WTC11 (cell line): ENCODE measurements at places on chromosomes 5 and 9. TPM values are rescaled to one million over a fixed set of nuclear protein-coding genes. Genes with fewer than 3 reads are reported as not detected.

SNCB gene
- total RNA-seq, result 6.8 to 13.4 TPM (median 9.6 TPM) in 3 replicates

SLC6A7 gene
- 0.04 TPM in 1 of 3 replicates, not detected in the others for total RNA-seq

F2RL2 gene
- total RNA-seq, result 0.11 TPM in 1 of 3 replicates, not detected in the others

TMEM174 gene
- not detected in 3 replicates for total RNA-seq

THBS4 gene
- total RNA-seq, result 11.8 to 21.2 TPM (median 18.4 TPM) in 3 replicates

SEMA4D gene
- total RNA-seq, result 60.5 to 67.8 TPM (median 65.2 TPM) in 3 replicates

- no peak for DNase-seq
- no peak overlapping the region for H3K27ac ChIP-seq
- peaks cover 15% of the 10 kb centered on the region for H3K4me1 ChIP-seq
- H3K36me3 ChIP-seq, result no peaks in the 10 kb centered on the region
- peak overlapping the region; percentile 81 for H3K4me3 ChIP-seq
- H3K27me3 ChIP-seq, result peaks cover 60% of the 10 kb centered on the region
Measured at GRCh38 chr9:132160802-132161742, 786 bp upstream of the NTNG2 start.

- H3K4me3 ChIP-seq, result no peak overlapping the region
- H3K27ac ChIP-seq, result no peak overlapping the region
- H3K27me3 ChIP-seq, result peaks cover 6% of the 10 kb centered on the region
- H3K4me1 ChIP-seq, result peaks cover 33% of the 10 kb centered on the region
- no peaks in the 10 kb centered on the region for H3K36me3 ChIP-seq
Measured at GRCh38 chr5:127957183-127957582, 126.4 kb upstream of the SLC12A2 start.

- peaks cover 53% of the 10 kb centered on the region for H3K4me1 ChIP-seq
- H3K36me3 ChIP-seq, result peaks cover 3% of the 10 kb centered on the region; the same call in 1 of the 2 replicates
- peak overlapping the region; percentile 87 for H3K4me3 ChIP-seq
- peak; percentile 53 for DNase-seq
- H3K27ac ChIP-seq, result peak overlapping the region; percentile 98
- H3K27me3 ChIP-seq, result peaks cover 14% of the 10 kb centered on the region
Measured at GRCh38 chr9:110047955-110048402, 160.0 kb downstream of the C9orf152 start.

DNA sequence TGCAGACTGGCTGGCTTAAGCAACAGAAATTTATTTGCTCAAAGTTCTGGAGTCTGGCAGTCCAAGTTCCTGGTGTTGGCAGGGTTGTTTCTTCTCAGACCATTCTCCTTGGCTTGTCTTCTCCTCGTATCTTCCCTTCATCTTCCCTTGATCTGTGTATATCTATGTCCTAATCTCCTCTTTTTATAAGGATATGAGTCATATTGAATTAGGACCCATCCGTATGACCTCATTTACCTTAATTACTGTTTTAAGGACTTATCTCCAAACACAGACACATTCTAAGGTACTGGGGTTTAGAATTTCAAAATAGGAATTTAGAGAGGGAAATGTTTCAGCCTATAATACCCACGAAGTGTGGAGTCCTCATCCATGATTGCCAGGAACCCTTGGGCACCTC, 13.1 kb upstream of the LPAR1 start:
- no peak overlapping the region for H3K27ac ChIP-seq
- no peak for DNase-seq
- H3K4me1 ChIP-seq, result no peaks in the 10 kb centered on the region
- H3K27me3 ChIP-seq, result no peaks in the 10 kb centered on the region
- H3K4me3 ChIP-seq, result no peak overlapping the region
- H3K36me3 ChIP-seq, result no peaks in the 10 kb centered on the region

- H3K4me1 ChIP-seq, result peaks cover 15% of the 10 kb centered on the region
- peak within 1 kb of the TSS; percentile 47 for H3K4me3 ChIP-seq
- peak; percentile 85 for DNase-seq
- no peak within 1 kb of the TSS for H3K27ac ChIP-seq
- H3K27me3 ChIP-seq, result peaks cover 69% of the 10 kb centered on the region
- H3K36me3 ChIP-seq, result no peaks in the 10 kb centered on the region
Measured at GRCh38 chr5:151924564-151925301, at the start of gene GLRA1. GLRA1 (minus strand) TSS chr5:151924851; CDS start chr5:151924549, 302 bp downstream.

DNA sequence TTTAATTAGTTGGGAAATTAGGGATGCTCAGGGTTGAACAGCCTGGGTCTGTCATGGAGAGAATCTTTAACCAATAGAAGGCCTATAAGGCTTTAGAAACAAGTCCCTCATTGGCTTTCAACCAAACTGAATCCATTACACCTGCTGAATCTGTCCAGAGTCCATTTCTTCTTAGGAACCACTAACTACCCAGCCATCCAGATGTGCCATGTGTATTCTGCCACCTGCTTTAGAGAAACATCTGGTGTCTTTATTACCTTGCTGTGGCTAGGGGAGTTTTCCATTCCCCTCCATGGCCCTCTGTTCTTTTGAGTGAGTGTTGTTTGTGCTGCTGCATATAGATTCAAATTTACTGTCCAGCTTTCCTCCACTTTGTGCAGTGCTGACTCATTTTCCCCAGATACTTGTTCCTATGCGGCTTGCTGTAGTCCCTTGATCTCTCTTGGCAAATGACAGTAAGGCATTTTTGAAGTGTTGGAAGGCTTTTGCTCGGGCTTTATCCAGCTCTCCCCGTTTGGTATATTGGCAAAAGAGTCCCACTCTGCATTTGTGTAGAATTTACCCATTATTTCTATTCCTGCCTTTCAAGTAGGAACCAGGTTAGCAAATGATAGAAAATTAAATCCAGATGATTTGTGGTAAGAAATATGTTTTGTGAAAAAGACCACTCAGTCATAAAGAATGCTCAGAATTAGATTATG, 54.6 kb downstream of the NLN start:
- H3K4me3 ChIP-seq, result no peak overlapping the region
- no peak overlapping the region for H3K27ac ChIP-seq
- no peaks in the 10 kb centered on the region for H3K4me1 ChIP-seq
- DNase-seq, result no peak

DNA sequence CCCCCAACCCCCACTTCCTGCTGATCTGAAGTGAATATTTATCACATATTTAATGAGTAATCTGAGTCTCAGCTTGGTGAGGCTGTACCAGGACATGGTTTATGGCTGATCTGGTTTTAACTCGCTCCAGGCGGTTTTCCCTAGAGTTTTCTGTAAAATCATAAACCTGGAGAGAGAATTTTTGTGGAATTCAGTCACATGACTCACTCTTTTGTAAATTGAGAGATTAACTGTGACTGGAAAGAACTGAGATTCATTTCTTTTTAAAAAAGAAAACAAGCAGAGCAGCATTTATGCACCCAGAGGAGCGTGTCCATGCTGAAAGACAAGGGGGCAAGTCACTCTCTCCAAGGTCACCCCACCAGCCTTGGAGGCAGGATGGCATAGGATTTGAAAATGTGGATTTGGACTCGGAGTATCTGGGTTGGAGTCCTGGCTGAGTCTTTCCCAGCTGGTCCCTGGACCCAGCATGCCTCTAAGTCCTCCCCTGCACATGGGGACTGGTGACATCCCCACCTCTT, 81.8 kb downstream of the ZNF618 start:
- H3K4me3 ChIP-seq, result no peak overlapping the region
- peak overlapping the region; percentile 37; the same call in 1 of the 2 replicates for H3K27ac ChIP-seq
- H3K27me3 ChIP-seq, result no peaks in the 10 kb centered on the region
- DNase-seq, result no peak
- peaks cover 24% of the 10 kb centered on the region for H3K4me1 ChIP-seq

- no peaks in the 10 kb centered on the region for H3K4me1 ChIP-seq
- H3K4me3 ChIP-seq, result no peak overlapping the region
- H3K27me3 ChIP-seq, result peaks cover 6% of the 10 kb centered on the region
- no peak overlapping the region for H3K27ac ChIP-seq
- H3K36me3 ChIP-seq, result peaks cover 28% of the 10 kb centered on the region
Measured at GRCh38 chr5:174501461-174502069, 222.8 kb upstream of the MSX2 start.

- no peak overlapping the region for H3K4me3 ChIP-seq
- DNase-seq, result no peak
- peaks cover 6% of the 10 kb centered on the region for H3K4me1 ChIP-seq
- H3K36me3 ChIP-seq, result peaks cover 35% of the 10 kb centered on the region
- H3K27me3 ChIP-seq, result no peaks in the 10 kb centered on the region
Measured at GRCh38 chr5:179900711-179901110, 7.0 kb downstream of the TBC1D9B start.

- H3K4me1 ChIP-seq, result 0 out of 2 replicates have a peak, but pooled peaks cover 2% of the 10 kb centered on the region
- peaks cover 36% of the 10 kb centered on the region for H3K27me3 ChIP-seq
Measured at GRCh38 chr5:137498301-137498735, 808 bp downstream of the SPOCK1 start.

DNA sequence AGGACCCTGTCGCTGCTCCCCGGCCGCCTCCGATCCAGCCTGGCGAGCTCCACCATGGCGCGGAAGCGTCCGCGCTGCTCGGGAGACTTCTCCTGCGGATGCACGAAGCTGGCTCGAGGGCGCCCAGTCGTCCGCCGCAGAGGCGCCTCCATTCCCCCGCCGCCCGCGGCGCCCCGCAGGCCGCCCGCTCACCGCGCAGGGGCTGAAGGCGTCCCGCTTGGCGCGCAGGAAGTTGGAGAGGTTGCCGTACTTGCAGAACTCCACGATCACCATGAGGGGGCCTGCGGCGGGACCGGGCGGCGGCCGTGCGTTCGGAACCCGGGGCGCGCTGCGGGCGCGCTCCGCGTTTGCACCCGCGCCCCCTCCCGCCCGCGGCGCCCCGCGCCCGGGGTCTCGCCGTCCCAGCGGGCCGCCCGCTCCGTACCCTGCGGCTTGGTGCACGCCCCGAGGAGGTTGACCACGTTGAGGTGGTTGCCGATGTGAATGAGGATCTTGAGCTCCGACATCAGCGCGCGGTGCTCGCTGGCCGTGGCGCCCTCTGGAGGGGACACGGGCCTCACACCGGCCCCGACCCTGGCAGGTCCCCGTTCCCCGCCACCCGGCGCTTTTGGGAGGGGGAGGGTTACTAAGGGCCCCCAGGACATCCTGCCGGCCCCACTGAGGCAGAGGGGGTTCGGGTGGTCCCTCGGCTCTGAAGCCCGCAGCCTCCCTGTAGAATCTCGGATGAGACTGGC, 27.7 kb upstream of the SCGB3A1 start:
- peak overlapping the region; percentile 63 for H3K4me3 ChIP-seq
- H3K27me3 ChIP-seq, result peaks cover 16% of the 10 kb centered on the region
- H3K36me3 ChIP-seq, result no peaks in the 10 kb centered on the region
- peak; percentile 76 for DNase-seq
